Esophagus mucosa (tissue), 1 donor: ENCODE measurements at places on chromosomes 3 and 15.

DNA sequence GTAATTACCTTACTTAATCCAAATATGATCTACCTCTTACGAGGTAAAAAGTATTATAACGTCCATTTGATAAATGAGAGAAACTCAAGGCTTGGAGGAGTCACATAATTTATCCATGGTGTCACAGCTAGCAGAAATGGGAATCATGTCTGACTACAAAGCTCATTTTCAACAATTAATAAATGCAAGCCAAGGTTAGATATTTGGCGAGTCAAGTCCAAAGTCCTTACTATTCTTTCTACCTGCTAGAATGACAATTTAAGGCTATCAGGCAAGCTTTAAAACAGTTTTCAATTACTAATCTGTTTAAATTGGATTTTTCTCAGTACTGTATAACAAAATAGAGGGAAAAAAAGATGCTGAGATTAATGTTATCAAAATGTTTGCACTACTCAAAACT, 68.6 kb downstream of the DLG1 start:
- ATAC-seq, result no peak

DNA sequence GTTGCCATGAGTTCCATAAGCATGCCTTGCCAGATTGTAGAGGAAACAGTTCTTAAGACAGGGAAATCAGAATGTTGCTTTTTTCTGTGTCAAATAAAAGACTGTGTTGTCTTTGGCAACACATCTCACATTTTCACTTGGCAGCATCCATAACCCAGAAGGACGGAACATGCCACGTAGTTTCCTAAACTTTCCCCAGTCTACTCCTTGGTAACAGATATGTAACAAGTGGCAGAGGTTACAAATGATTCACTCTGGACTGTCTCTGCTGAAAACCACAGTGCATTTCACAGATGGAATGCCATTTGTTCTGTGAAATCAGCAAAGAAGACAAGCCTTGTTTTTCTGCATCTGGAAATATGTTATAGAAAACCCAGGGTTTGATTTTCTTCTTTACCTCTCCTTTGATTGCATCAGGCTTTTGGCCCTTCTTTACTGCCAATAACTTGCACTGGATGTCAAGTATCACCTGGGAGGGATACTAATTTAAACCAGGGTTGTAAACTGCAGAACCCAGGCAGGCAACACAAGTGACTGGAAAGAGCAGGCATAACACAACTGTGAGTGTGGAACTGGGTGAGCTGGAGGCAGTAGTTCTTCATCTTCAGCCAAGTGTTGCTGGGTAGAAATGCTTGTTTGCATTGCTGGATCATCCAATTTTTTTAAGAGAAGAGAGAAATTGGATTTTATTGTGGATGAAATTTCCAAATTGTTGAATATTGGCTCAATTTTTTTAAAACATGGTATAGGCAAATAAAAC, 124.4 kb upstream of the FOXB1 start:
- ATAC-seq, result no peak

- no peak for ATAC-seq
Observed at GRCh38 chr3:155428563-155428962, 135.1 kb upstream of the STRIT1 start.

- no peak for ATAC-seq
Observed at GRCh38 chr3:143343031-143343430, 223.5 kb downstream of the CHST2 start.
